Hepatocyte (in vitro differentiated cells): ENCODE measurements at places on chromosomes 3 and 15. TPM values are rescaled to one million over a fixed set of nuclear protein-coding genes. Genes with fewer than 3 reads are reported as not detected.
A peak's percentile ranks its signal among the peaks of the same experiment; 100 is the strongest.

- peaks cover 28% of the 10 kb centered on the region for H3K4me1 ChIP-seq
- peak overlapping the region; percentile 87 for H3K4me3 ChIP-seq
- peak overlapping the region; percentile 93 for H3K27ac ChIP-seq
- H3K36me3 ChIP-seq, result no peaks in the 10 kb centered on the region
- peak; percentile 84 for DNase-seq
Observed at GRCh38 chr3:143973259-143974021, 1.8 kb downstream of the DIPK2A start.

DNA sequence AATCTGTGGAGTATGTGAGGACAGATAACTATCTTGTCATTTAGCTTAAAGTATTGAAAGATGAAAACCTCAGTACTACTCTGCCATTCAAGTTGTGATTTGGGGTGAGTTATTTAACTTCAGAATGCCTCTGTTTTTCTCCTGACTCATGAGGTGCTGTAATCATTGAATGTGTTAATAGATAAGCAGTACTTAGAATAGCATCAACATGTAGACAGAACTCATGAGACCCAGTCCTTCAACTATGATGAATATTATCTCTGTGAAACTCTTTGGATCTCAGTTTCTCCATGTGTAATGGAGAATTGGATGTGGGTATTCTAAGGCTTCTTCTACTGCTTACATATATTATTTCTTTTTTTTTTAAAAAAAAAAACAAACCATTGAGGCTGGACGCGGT is 431.4 kb downstream of the GRM7 start:
- H3K27me3 ChIP-seq, result no peaks in the 10 kb centered on the region
- DNase-seq, result no peak
- H3K4me1 ChIP-seq, result no peaks in the 10 kb centered on the region
- no peaks in the 10 kb centered on the region for H3K36me3 ChIP-seq

GRCh38 chr3:52310861-52311575 is 5.1 kb upstream of the DNAH1 start:
- H3K36me3 ChIP-seq, result no peaks in the 10 kb centered on the region
- H3K27ac ChIP-seq, result no peak overlapping the region
- no peak for DNase-seq
- no peaks in the 10 kb centered on the region for H3K27me3 ChIP-seq
- no peaks in the 10 kb centered on the region for H3K4me1 ChIP-seq

- DNase-seq, result no peak
- no peaks in the 10 kb centered on the region for H3K27me3 ChIP-seq
- H3K4me3 ChIP-seq, result no peak overlapping the region
- H3K4me1 ChIP-seq, result no peaks in the 10 kb centered on the region
- no peak overlapping the region for H3K27ac ChIP-seq
Observed at GRCh38 chr3:46001178-46001577, 5.6 kb upstream of the FYCO1 start.

- no peaks in the 10 kb centered on the region for H3K36me3 ChIP-seq
- no peaks in the 10 kb centered on the region for H3K4me1 ChIP-seq
- H3K27ac ChIP-seq, result no peak overlapping the region
- DNase-seq, result no peak
- H3K4me3 ChIP-seq, result no peak overlapping the region
Observed at GRCh38 chr3:173538410-173538809, 140.9 kb downstream of the NLGN1 start.

GRCh38 chr15:91946075-91946474 is 92.6 kb downstream of the SLCO3A1 start:
- H3K4me3 ChIP-seq, result no peak overlapping the region
- DNase-seq, result no peak
- H3K36me3 ChIP-seq, result no peaks in the 10 kb centered on the region
- H3K27me3 ChIP-seq, result no peaks in the 10 kb centered on the region
- no peak overlapping the region for H3K27ac ChIP-seq

GRCh38 chr15:70362886-70363285 is 265.2 kb upstream of the TLE3 start:
- H3K4me3 ChIP-seq, result no peak overlapping the region
- H3K27me3 ChIP-seq, result no peaks in the 10 kb centered on the region
- H3K4me1 ChIP-seq, result no peaks in the 10 kb centered on the region
- DNase-seq, result peak; percentile 69

Gene ZKSCAN7
- 9.6 and 9.9 TPM in 2 replicates for total RNA-seq

Gene CIB2
- total RNA-seq, result 48.9 and 68.9 TPM in 2 replicates

Gene CLEC3B
- 0.64 and 1.3 TPM in 2 replicates for total RNA-seq

Gene CAMKV
- 3.5 and 3.9 TPM in 2 replicates for total RNA-seq
